Stimulated activated CD8-positive, alpha-beta memory T cell treated with anti-CD3 and anti-CD28 coated beads, Interleukin-7, amount 100 ng/mL, for 1 hour (primary cell): ENCODE measurements at places on chromosomes 16 and 17.

DNA sequence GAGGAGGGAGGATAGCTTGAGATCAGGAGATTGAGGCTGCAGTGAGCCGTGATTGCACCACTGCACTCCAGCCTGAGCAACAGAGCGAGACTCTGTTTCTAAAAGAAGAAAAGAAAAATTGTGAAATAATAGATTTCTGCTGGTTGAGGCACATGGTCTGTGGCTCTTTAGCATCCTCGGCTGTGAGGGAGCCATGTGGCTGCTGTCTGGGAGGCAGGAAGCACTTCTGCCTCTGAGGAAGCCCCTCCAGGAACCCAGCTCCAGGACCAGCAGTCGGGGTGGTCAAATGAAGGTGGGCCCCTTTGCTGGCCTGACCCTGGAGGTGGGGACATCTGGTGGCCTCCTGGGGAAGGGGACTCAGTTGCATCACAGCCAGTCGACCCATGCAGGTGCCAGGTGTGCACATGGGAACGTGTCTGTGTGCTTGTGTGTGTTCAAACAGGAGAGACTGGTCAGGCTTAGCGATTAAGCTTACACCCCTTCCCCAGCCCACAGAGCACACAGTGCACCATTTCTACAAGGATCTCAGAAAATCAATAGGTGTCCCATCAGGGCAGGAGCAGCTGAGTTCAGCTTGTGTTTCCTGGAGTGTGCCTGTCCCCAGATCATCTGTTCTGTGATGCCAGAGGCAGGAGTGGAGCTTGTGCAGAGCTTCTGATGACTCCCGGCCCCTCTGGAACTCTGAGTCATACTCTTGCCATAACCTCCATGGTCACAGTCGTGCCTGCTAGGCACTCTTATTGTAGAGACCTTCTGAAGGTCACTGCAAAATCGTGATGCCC is 24.3 kb upstream of the MGAT5B start:
- no peak for DNase-seq

GRCh38 chr17:31522284-31522931 is 130.9 kb downstream of the RAB11FIP4 start:
- DNase-seq: no peak

- DNase-seq: no peak
Observed at GRCh38 chr16:52089476-52089875, 457.5 kb downstream of the TOX3 start.

GRCh38 chr16:30054451-30054850 is 11.1 kb upstream of the ALDOA start:
- no peak for DNase-seq

DNA sequence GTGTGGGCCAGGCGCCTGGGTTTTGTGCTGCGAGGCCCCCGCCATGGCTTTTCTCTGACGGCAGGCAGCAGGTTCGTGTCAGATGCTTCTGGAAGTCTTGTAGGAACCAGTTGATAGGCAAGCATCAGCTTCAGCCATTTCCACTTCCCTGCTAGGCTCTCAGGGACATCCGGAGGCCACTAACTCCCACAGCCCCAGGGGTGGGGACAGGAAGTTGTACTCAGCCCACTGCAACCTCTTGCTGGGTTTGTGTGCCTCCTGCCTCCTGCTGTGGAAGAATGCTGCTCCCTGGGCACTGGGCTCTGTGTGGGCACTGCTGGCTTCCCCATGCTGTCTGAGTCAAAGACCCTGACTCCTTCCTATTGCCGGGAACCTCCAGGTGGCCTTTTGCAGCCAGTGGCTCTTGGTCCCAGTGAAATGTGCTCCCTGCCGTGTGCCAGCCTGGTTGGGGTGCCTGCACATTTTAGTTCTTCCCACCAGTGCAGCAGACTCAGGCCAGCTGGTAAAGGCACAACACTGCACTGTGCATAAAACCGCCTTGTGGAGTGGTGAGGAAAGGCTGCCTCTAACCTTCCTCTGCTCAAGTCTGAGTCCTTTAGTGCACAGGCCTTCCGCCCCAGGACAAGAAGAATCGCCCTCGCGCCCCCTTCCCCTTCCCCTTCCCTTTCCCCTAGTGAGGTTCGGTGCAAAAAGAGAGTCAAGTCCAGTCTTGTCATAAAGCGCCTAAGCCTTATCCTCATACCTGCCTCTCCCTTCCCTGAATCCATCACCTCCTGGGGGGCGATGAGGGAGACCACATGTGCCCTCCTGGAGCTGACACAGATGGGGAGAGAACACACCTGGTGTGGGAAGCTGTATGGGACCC is 16.6 kb downstream of the LDHD start:
- DNase-seq: no peak

DNA sequence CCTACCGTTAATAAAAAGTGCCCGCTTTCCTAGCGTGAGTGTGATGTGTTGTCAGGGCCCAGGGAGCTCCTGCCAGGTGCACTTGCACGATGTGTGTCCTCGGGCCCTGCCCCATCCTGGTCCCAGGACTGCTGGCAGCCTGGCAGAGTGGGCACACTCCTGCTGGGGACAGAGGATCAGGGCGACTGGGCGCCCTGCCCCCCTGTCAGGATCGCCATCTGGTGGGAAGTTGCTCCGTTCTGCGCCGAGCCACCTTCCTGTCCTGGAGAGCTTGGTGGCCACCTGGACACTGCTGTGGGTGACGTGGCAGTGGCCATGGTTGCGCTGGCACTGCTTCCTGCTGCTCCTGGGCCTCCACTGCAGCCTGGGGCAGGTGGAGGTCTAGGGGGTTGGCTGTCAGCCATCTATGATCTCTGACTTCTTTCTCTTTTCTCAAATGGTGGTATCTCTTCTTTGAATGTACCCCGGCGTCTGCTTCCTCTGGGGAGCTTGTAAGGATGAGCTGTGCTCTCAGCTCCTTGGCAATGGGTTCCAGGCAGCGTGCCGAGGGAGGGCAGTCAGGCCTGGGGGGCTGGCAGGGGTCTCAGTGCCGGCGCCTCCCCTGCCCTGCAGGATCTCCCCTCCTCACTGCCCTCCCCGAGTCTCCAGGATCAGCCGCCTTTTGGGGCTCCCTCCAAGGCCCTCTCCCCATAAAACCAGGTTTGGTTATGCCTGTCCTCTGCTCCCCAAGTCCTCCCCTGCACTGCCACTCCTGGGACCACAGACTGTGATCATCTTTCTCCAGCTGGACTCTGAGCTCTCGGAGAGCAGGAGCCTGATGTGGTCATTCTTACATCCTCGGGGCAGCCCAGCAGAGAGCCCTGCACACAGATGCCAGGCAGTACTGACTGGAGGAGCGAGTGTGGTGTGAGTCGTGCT is 76.9 kb downstream of the AMFR start:
- no peak for DNase-seq

- DNase-seq: no peak
Observed at GRCh38 chr16:72764015-72764654, 283.8 kb downstream of the ZFHX3 start.

DNA sequence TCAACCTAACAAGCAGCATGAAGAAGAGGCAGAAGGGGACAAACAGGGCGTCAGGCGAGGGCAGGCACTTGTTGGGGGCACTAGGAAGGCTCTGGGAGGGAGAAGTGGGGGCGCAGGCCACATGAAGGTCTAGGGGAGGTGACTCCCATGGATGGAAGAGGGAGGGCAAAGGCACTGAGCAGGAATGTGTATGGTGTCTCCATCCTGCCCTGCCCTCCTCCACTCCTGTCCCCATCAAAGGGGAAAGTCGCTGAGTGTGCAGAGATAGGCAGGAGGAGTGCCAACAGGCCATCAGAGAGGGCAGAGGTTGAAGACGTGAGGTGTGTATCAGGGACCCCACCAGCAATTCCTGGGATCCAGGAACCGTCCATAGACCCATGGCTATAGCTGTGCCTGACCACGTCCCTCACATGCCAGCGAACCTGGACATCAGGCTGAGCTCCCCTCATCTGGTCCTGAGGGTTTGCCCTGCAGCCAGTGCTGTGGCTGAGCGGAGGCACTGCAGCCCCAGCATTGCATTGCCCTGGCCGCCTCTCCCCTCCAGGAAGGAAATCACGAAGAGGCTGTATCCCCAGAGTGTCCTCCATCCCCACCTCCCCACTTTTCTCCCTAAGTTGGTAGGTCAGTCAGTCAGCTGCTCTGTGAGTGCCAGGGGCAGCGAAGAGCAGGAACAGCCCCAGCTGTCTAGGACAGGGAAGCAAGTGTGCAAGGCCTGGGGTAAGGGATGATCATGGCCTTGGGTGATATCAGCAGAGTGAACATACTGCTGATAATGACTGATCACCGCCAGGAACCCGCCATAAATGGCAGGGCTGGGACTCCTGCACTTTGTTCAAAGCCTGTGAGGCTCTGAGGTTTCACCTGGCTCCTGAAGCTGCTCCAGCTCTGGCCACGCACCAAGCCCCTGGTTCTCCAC is 6.2 kb upstream of the CYB561 start:
- DNase-seq: no peak
